Left kidney (tissue), 8 donors: ENCODE measurements at places on chromosomes 6 and 20. TPM values are rescaled to one million over a fixed set of nuclear protein-coding genes. Genes with fewer than 3 reads are reported as not detected.

DNA sequence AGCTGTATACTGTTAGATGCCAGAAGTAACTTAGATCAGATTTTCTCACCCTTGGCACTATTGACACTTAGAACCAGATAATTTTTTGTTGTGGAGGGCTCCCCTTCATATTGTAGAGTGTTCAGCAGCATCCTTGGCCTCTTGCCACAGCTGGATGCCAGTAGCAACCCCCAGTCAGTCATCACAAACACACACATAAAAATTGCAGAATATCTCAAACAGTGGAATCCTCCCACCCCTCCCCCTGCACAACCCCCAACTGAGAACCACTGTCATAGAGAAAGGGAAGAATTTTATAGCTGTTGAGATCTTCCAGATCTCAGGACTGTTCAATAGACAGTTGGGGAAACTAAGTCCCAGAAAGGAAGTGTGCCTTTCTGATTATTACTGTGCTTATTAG lies 81.2 kb upstream of the VSTM2L start:
- DNase-seq = no peak

DNA sequence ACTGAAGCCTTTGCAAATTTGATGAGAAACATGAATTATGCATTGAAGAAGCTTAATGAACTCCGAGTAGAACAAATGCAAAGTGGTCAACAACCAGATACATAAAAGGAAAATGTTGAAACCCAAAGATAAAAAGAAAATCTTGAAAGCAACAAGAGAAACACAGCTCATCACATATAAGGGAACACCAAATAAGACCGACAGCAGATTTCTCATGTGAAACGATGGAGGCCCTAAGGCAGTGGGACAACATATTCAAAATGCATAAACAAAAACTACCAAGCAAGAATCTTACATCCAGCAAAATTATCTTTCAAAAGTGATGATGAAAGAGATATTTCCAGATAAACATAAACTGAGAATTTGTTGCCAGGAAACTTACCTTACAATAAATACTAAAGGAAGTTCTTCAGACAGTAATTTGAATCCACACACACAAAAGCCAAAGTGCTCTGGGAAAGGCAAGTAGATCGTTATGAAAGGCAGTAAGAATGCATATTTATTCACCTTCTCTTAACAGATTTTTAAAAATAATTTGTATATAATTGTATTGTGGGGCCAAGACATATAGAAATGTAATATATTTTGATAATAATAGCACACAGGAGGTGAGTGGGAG lies 22.5 kb downstream of the SLC52A3 start:
- DNase-seq = no peak

DNA sequence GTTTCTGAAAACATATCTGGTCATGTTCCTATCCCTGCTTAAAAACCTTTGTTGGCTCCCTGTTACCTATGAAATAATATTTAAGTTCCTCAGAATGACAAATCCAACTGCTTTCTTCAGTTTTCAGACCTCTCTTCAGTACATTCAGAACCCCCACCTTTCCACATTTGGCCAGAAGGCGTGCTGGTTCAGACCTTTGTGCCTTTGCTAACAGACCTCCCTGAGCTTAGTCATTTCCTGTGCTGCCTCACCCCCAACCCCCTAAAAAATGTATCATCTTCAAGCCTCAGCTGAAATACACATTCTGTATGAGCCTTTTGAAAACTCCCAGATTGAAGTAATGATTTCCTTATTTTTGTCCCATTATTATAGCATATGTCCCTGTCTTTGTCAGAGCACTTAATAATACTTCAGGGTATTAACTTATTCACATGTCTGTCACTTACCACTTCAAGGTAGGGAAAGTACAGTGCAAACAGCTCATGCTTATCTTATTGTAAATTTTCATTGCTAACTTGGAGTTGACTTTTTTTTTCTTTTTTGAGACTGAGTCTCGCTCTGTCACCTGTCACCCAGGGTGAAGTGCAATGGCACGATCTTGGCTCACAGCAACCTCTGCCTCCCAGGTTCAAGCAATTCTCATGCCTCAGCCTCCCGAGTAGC lies 19.7 kb downstream of the FAM217A start:
- no peak for DNase-seq

Gene DOK5
- polyA plus RNA-seq = 9.7 TPM

Gene SIRPD
- polyA plus RNA-seq = not detected

Gene SLC22A16
- polyA plus RNA-seq = 0.40 TPM
